ENCODE measurements at places on chromosomes 11 and 22.

GRCh38 chr11:105603156-105603555, 6.7 kb upstream of the GRIA4 start:
- DNase-seq, result no peak

GRCh38 chr11:73386546-73386945, 10.3 kb downstream of the RELT start:
- no peak for DNase-seq

- no peak for DNase-seq
Observed at GRCh38 chr11:134464196-134464595, 52.2 kb upstream of the B3GAT1 start.

DNA sequence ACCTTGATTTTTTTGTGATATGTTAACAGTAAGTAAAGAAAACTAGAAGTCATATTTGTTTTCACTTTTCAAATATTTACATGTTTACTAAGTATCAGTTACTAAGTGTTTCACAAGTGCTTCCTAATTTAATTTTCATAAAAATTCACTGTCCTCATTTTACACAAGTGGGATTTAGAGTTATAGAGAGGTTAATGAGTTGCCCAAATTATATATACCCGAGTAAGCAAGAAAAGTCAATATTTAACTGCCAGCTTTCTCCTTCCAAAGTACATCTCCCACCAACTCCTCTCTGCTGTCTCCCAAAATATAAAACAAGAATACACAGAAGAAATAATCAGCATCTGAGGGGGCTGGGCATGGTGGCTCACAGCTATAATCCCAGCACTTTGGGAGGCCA, 896.7 kb upstream of the ANO3 start:
- no peak for DNase-seq

DNA sequence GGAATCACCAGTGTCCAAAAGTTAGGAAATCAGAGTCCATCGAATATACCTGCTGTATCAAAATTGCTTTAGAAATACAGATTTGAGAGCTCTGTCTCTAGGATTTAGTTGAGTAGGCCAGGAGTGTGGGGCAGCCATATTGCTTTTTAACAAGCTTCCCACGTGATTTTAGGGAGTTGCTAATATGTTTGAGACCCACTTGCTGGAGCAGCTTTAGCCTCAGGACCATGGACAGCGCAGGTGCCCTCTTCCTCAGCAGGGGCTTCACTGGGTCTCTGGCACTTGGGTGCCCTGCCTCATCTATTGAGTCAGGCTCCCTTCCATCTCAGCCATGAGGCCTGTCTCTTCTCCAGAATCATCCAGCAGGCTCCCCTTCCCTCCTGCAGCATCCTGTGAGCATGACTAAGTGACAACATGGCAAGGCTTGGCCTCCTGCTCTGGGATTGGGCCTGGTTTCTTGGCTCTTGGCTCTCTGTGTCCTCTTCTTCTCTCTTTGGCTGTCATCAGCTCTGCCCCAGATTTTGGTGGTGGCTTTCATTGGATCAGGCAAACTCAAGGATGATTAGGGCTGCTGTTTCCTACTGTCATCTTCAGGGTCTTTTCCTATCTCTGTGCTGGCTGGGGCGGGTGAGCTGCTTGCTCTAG, 70.0 kb downstream of the SGSM1 start:
- no peak for DNase-seq

DNA sequence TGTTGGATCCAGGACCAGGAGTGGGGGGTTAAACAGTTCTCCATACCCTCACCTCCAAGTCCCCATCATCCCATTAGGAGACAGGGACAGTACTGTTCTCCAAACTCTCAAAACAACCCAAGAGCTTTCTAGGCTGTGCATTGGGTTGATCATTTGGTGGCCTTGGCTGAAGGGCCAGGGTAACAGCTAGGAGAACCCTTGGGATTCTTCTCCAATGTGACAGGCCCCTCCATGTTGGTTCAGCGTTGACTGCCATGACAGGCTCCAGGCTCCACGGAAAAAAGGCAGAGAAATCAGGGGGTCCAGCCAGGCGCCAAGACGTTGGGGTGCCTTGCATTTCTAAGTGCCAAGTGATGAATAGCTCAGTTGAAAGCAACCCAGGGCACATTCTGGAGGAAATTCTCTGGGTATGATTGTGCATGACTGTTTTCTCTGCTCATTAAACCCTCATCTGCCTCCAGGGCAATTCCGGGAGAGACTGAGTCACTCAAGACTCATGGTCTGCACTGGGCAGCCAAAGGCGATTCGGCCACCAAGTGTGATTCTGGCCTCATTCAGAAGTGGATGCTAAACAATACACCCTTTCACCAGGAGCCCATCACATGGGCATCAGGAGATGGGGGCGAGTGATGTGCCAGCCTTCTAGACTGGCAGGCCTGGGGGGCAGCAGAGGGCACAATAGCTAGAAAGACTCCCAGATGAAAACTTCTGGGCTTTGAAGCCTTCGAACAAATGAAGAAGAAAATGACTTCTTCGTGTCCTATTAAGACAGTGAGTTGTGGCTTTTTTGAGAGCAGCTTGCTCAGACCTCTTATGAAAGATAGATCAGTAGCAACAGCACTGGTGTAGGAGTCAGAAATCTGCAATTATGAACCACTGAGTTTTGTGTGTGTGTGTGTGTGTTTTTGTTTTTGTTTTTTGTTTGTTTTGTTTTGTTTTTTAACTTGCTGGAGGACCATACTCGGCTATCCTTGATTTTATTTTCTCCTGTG, 27.7 kb downstream of the CD44 start:
- no peak for DNase-seq

GRCh38 chr11:123504401-123504800, 74.3 kb downstream of the GRAMD1B start:
- no peak for DNase-seq

GRCh38 chr11:57315491-57315890, 9.3 kb downstream of the TNKS1BP1 start:
- no peak for DNase-seq

- no peak for DNase-seq
Observed at GRCh38 chr11:125258291-125259032, 93.9 kb downstream of the PKNOX2 start.

GRCh38 chr22:19807161-19807913, 46.8 kb downstream of the TBX1 start:
- DNase-seq, result no peak

Measured in activated CD8-positive, alpha-beta memory T cell treated with anti-CD3 and anti-CD28 coated beads for 4 hours (primary cell).